Endothelial cell (in vitro differentiated cells): ENCODE measurements at places on chromosomes 2 and 18.

DNA sequence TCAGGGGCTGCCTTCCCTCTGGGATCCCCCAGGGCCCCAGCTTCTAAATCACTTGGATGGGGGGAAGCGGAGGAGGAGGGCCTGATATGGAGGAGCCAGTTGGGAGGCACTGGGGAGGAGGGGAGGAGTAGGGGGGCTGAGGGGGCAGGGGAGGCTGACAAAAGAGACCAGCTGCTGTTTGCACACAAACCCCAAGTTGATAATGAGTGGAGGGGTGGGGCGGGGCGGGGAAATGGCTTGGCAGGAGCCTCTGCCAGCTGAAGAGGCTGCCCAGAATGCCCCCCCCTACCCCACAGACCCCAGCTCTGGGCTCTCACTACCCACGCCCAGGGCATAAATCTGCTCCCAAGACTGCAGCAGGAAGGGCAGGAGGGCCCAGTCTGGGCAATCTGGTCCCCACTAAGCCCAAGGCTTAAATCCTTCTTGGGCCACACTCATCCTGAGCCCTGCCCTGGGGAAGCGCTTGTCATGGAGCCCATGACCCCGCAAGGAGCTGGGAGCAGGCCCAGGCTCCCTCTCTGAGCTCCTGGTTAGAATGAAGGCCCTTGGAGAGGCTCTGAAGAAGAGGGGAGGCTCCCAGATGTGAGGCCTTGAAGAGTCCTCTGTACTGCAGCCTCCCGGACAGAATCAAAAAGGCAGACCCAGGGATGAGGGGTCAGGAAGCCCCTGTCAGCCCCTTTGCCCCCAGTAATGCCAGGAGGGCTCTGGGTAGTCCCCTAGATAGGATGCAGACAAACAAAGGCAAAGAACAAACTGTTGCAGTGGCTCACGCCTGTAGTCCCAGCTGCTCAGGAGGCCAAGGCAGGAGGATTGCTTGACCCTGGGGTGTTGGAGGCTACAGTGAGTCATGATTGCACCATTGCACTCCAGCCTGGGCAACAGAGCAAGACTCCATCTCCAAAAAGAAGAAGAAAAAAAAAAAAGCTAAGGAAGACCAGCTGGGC is 24.8 kb upstream of the PTMA start:
- no peak for DNase-seq

GRCh38 chr2:182228073-182228473 is 198.8 kb downstream of the PDE1A start:
- no peak for DNase-seq

DNA sequence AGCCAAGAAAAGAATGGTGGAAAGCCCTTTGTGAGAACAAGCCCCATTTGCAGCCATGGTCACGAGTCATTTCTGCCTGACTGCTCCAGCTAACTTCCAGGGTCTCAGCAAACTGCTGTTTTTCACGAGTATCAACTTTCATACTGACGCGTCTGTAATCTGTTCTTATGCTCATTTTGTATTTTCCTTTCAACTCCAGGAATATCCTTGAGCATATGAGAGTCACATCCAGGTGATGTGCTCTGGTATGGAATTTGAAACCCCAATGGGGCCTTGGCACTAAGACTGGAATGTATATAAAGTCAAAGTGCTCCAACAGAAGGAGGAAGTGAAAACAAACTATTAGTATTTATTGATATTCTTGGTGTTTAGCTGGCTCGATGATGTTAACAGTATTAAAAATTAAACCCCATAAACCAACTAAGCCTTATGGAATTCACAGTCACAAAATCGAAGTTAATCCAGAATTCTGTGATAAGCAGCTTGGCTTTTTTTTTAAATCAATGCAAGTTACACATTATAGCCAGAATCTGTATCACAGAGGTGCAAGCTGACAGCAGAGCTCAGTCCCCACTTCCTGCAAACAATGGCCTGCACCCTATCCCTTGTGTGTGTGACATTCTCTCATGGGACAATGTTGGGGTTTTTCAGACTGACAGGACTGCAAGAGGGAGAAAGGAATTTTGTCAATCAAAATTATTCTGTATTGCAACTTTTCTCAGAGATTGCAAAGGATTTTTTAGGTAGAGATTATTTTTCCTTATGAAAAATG is 26.1 kb downstream of the SLC14A1 start:
- DNase-seq: no peak

GRCh38 chr2:74532222-74532621 is 2.5 kb downstream of the HTRA2 start:
- DNase-seq: no peak

DNA sequence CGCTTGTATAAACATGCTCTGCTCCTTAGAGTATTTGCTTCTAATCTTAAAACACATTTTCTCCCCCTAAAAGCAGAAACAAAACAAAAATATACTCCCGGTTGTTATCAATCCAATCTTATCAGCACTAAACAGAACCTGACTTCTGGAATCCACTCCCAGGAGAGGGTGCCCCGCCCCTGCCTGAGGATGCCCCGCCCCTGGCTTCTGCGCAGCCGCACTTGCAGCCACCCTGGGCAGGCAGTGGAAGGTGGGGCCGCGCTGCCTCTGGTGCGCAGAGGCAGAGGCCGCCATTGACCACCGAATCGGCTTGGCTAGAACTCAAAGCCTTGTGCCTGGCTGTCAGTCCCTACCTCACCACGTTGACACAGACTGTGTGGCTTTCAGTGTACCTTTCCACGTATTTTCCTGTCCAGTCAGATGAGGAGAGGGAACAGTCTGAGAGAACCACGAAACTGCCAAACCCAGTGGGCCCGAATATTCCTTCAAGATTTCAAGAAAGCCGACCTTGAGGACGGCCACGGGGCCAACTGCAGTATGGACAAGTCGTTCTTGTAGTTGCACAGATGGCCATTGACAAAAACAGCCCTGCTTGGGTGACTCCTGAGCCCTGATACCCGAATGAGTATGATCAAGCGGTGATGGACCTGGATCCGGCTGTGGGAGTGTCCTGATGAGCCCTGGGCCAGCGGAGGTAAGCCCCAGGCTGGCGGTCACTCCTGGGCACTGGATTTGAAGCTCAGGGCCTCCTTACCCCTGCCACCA is 46.2 kb upstream of the ARHGAP28 start:
- no peak for DNase-seq

DNA sequence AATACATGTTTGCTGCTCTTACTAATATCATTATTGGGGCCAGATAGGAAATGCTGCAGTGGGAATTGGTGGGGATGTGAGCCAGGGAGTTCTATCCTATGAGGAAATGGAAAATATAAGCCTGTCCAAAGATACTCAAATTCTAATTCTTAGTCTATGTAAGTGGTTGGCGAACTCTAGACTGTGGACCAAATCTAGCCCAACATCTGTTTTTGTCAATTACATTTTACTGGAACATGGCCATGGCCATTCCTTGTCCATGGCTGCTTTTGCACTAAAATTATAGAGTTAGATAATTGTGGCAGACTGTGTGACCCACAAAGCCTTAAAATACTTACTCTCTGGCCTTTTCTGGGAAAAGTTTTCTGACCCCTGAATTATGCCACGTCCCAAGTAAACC is 113.3 kb downstream of the MGAT5 start:
- no peak for DNase-seq

- no peak for DNase-seq
These were observed 6.2 kb upstream of the EFR3B start for GRCh38 chr2:25035537-25036220.

- DNase-seq: peak; percentile 12
These were observed 175.0 kb downstream of the L3MBTL4 start for GRCh38 chr18:6239716-6240115.

GRCh38 chr18:12310762-12311161 is 2.7 kb downstream of the TUBB6 start:
- no peak for DNase-seq

DNA sequence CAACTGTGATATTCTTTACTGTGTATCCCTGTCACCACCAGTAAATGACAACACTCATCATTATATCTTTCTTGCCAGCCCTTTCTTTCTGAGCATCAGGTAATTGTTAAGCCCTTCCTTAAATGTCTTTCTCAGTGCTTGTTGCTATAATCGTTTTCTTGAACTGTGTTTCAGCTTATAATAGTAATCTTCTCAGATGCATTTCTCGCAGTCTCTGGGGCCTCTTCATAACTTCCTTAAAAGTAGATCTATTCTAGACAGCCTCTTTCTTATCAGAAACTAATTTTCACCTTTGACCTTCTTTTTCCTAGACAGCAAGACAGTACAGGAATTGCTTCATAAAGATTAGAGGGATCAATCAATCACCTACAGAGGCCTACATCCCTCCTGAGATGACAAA is 648.1 kb downstream of the CPS1 start:
- DNase-seq: no peak

- DNase-seq: no peak
These were observed 61.8 kb upstream of the VPS54 start for GRCh38 chr2:64081046-64081445.

DNA sequence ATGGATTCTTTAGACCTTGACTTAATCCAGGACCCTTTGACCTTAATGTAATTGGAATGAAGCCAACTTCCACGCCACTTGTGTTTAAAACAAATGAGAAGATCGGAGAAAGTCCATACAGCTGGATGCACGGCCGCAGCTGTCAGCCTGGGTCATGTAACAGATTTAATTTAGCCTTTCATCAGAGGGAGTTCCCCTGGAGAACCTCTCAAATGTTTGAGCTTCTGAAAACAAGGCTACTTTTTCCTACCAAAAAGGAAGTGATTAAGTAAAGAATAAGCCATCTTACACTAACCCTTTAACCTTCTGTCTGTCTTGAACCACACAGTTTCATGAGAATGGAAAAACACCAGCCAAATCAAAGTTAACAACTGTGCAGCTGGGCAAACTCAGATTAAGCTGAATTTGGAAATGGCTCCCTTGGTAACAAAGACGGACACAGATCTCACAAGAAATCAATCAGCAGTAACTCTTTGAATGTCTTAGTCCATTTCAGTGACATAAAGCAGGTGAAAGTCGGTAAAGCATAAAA is 103.6 kb downstream of the DOCK10 start:
- no peak for DNase-seq

DNA sequence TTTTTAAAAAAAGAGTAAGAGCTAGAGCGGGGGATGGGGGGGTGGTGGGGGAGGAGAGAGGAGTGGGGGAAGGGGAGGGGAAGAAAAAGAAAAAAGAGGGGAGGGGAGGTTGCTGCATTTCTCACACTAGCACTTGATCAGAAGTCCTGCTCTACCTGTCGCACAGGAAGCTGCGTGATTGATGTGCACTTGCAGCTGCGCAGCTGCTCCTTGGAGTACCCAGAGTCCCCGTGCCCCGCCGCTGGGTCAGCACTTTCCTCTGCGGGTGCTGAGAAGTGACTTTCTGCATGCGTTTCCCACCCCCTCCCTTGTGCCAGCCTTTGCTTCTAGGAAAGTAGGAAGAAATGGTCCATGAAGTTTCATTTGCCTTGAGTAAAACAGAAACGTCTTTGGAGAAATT is 297.3 kb downstream of the ETAA1 start:
- no peak for DNase-seq

DNA sequence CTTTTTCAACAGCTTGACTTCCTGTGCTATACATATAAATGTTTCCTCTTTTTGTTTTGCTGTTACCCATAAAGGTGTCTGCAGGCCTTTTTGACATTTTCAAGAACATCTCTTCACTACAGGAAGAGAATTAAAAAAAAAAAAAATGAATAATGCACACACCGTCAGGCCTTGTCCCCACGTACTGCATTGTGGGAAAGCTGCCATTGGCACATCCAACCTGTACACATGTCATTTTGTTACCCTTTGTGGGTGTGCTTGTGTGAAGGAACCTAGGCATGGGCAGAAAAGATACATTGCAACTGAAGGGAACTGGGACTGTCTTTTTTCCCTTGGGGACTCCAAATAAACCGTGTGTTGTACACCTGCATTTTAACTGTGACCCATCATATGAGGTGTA is 16.8 kb upstream of the TMEM37 start:
- DNase-seq: no peak

DNA sequence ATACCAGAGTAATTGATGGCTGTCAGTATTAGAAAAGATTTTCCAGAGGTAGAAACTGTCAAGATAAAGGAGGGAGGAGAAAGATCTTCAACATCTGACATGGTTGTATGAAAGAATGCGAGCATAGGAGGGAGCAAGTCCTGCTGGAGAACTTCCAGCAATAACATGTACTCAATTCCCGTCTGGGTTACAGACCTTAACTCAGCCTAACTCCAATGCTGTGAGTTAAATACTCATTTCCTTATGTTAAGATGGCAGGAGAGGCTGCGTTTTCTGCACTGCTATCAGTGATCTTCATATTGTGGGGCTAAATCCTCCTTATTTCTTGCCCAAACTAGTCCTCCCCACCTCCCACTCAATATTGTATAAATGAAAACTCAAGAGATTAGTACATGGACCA is 6.7 kb upstream of the CERS6 start:
- DNase-seq: no peak

- no peak for DNase-seq
These were observed 11.2 kb downstream of the KIAA2012 start for GRCh38 chr2:202084265-202084664.

- no peak for DNase-seq
These were observed 798 bp downstream of the TANC1 start for GRCh38 chr2:158969162-158969714.

- DNase-seq: no peak
These were observed 42.3 kb downstream of the SULT1C2 start for GRCh38 chr2:108330979-108331378.

DNA sequence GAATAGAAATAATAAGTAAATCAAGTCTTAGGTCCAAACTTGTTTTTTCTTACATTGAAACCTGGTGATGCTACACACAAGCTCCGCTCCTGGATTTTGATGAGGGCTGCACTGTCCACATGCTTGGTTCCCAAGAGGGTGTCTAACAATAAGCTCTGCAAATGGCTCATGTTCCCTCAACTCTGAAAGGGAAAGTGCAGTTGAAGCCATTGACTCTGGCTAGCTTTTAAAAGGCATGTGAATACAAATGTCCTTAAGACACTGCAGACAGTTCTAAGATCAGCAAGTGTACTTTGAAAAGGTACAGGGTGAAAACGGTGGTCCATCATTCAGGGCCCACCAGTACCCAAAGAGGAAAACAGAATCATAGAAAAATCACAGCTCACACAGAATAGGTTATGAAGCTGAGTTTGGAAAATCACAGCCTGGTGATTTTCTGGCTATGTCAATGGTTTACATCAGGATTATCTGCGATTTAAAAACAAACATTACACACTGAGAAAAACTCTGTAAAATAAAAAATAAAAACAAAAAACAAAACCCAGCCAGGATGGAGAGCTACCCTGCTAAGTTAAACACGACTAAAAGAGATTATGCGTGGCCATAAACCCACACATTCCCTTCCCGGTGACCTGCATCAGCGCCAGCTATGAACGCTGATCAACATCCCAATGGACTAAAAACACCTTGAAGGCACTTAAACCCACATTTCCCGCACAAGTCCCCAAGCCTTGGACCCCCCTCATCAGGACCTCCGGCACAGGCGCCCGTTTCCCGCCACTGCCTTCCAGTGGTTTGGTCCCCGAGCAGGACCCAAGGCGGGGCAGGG is 554 bp downstream of the PFN4 start:
- DNase-seq: no peak

DNA sequence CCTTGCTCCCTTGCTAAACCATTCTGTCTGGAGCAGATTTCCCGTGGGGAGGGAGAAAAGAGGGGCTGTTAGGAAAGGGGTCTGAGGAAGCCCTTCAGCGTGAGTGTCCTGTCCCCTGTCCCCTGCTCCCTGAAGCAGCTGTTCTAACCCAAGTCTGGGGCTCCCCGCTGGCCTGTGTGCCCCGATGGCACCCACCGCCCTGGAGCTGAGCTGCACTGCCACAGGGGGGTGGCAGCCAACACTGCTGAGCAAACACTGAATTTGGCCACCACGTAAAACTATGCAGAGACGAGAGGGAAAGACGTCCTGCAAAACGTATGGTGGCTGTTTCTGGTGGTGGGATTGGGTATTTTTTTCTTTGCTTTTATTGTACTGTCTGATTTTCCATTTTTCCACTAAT is 17.9 kb downstream of the KCNG2 start:
- DNase-seq: no peak
